NCI-H146 (cell line): ENCODE measurements at places on chromosomes 6 and 20.

DNA sequence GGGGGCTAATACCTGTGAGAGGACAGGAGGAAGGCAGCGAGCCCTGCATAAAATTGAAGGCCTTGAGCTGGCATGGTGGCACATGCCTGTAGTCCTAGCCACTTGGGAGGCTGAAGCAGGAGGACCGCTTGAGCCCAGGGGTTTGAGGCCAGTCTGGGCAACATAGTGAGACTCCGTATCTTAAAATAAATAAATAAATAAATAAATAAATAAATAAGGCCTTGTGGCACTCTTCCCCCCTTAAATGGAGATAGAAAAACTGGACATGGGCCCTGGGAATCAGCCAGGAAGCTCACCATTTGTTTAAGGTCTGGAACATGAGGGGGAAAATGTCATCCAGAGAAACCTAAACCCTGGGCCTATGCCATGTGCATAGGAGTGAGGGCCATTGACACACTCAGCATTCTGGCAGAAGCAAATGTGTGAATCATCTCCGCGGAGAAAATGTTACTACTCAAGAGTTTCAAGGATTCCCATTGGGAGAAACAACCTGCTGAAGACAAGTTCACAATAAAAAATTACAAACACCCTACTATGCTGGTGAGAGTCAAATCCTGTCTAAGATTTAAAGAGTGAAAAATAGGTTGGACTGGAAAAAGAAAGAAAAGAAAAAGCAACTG is 51.9 kb upstream of the UBR2 start:
- no peak for DNase-seq

DNA sequence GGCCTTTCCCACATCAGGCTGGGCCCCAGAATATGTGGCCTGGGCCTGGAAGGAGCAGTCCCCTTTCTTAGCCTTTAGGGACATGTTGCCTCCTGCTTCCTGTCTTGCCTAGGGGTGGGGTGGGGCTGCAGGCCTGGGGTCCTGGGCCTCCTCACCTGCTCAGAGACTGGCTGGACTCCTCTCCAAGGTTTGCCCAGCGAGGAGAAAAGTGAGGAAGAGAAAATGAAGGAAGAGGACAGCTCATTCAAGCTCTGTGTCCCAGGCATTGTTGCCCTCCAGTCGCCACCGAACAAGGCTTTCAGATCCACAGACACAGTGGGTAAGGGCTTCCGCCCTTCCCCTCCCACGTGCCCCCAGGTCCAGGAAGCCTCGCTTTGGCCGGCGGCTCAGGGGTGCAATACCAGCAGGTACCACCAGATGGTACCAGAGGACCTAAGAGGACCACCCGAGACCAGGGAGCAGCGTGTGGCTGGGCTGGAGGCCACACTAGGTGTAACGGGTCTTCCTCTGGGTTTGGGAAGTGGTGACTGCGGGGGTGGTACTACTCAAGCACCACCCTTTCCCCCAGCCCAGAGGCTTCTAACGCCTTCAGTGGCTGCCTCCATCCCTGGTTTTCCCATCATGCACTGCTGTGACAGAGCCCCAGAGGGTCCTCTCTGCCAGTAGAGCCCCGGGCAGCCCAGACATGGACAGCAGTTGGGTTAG is 5.5 kb upstream of the BAK1 start:
- peak; percentile 57 for DNase-seq

DNA sequence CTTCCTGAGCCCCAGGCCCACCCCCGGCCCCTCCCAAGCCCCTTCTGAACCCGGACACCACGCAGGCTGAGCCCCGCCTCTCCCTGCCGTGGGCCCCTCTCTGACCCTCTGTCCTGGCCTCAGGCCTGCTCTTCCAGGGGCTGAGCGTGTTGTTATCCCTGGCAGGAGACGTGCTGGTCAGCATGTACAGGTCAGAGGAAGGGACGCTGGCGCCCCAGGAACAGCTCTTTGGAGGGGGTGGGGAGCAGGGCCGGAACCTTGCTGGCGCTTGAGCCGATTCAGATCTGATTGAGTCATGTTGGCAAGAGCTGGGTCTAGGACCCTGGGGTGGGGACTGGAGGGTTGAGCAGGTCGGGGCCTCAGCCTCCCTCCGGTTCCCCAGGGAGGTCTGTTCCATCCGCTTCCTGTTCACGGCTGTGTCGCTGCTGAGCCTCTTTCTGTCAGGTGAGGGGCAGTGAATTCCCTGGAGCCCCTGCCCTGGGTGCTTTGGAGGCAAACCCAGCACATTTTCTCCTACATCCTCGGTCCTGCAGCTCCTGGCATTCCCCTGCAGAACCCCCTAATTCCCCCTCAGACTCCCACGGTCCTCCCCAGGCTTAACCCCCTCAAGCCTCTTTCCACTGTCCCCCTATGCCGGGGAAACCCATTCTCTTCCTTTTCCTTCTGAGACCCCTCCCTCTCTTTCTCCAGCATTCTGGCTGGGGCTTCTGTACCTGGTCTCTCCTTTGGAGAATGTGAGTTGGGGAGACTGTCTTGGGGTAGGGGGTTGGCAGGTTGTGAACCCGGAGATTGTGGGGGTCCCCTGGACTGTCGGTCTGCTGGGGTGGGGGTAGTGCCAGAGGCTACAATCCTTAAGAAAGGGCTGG is 2.0 kb downstream of the SPAG4 start:
- DNase-seq = peak; percentile 83

GRCh38 chr20:35049776-35050352 is 42.7 kb downstream of the TRPC4AP start:
- no peak for DNase-seq

DNA sequence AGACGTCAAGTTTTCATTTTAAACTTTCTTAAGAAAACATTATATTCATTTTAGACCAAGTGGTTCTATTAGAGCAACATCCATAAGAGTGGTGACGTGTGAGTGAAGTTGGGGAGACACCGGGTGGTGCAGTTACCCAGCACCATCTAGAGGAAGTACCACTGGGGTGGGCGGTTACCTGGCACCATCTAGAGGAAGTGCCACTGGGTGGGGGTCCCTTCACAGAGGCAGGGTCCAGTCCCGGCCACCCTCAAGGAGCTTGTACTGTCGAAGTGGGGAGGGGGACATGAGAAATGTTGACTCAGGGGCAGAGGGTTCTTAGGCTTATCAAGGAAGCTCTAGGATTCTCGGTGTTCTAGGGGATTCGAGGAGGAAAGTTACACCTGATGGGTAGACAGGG is 26.2 kb downstream of the PHACTR3 start:
- DNase-seq = no peak

DNA sequence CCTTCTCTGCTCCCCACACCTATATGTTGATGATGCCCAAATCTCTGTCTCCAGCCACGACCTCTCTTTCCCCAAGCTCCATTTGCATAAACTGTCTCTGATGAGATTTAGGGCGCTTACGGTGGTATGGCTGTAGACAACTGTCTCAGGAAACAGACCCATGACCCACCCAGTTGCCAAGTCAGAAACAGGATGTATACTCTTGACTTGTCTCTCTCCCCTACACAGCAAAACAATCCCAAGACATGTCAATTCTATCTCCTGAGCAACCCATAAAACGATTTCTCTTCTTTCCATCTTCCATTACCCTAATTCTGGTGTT is 13.9 kb downstream of the GNL1 start:
- DNase-seq = no peak

DNA sequence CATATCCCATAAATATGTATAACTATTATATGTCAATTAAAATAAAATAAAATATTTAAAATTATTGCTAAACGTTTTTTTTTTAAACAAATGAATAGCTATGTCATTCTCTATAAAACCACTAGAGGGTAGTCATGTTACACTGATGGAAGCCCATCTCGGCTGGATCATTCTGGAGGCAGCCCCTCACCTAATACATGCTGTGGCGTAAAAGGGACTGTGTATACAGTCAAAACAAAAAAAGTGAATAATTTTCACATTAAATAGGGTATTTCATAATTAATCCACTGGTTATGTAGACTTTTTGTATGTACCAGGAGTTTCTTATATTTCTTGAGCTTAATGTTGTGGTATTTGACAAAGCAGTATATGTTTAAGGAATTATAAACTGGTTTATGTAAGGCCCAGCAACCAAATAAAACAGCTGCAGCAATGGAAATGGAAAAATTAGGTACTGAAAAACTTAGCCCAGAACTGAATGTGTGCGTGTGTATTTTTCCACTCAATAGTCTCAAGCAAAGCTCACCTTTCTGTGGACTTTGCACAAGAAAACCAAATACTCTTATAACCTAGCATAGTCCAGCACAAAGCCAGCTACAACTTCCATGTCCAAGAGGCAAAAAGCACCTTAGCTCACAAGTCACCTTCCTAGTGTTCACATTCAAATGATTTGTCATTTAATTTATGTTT is 81.7 kb downstream of the COL9A1 start:
- DNase-seq = peak; percentile 22

DNA sequence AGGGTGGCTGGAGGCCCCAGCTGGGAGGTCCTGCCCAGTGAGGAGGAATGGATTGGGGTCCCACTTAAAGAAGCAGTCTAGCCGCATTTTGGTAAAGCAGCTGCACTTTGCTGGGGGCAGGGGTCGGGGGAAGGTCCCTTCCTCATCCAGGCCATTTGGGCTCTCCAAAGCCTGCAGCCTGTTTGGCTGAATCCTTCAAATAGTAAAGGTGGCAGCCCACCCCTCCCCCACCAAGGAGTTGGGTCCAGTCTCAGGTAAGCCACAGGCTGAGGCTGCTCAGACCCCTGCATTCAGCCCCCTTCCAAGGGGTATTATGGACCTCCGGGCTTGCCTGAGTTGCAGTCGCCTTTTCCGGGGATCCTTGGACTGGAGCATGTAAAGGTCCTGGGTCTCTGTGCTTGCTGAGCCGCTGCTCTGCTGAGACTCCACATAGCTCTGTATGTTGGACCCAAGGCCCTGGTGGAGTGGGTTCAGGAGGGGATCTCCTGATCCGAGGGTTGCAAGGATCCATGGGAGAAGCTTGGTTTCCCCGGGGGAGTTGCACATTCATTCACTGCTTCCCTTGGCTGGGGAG is 417.4 kb downstream of the KHDRBS2 start:
- no peak for DNase-seq

- no peak for DNase-seq
These were observed 74.1 kb upstream of the TCF21 start for GRCh38 chr6:133814797-133815196.

- peak; percentile 7 for DNase-seq
These were observed 332.4 kb upstream of the PRDM1 start for GRCh38 chr6:105753620-105754211.

DNA sequence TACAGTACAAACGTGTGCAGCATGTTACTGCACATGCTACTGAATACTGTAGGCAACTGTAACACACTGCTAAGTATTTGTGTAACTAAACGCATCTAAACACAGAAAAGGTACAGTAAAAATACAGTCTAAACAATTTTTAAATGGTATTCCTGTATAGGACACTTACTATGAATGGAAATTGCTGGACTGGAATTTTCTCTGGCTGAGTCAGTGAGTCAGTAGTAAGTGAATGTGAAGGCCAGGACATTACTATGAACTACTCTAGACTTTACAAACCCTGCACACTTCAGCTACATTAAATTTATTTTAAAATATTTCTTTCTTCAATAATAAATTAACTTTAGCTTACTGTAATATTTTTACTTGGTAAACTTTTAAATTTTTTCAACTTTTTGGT is 225.0 kb upstream of the TENT5A start:
- no peak for DNase-seq

- no peak for DNase-seq
These were observed 54.5 kb downstream of the TMEM242 start for GRCh38 chr6:157268835-157269234.

DNA sequence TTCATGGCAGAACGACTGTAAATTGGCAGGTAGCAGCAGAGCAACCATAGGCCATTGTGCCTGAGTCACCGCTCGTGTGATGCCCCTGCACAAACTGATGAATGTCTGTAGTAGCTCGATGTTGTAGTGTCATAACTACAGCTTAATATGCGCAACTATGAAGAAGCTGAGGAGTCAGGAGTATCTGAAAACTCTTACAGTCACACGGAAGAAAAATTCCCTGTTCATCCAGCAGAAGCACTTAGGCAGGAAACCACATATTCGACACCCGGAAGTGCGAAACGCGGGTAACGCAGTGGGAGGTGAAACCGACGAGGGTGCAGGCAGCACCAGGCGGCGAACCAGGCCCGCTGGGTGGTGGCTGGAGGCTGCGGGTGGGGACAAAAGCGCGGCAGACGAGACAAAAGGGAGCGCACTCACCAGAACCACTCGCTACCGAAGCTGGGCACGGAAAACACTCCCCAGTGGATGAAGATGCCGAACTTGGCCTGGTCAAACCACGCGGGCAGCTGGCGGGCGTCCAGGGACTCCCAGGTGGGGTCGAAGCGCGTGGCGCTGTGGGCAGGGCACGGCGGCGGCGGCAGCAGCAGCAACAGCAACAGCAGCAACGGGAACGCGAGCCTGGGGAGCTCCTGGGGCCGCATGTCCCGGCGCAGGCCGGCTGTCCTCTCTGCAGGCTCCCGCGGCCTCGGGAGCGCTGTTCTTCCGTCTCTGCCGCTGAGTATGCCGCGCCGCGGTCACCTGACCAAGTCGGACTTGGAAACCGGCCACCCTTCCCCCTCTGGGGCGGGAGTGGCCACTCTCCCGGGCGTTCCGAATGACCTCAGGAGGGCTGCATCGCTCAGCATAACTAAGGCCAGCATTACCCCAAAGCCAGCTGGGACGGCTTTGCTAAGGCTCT is at the start of gene FUCA2:
TSS of gene FUCA2 (minus strand) at position 730 of the 901 bp plus-strand sequence. CDS start at position 644, 86 bp downstream.
- DNase-seq = peak; percentile 97

- DNase-seq = no peak
These were observed 283.7 kb upstream of the SOX4 start for GRCh38 chr6:21309807-21310221.

DNA sequence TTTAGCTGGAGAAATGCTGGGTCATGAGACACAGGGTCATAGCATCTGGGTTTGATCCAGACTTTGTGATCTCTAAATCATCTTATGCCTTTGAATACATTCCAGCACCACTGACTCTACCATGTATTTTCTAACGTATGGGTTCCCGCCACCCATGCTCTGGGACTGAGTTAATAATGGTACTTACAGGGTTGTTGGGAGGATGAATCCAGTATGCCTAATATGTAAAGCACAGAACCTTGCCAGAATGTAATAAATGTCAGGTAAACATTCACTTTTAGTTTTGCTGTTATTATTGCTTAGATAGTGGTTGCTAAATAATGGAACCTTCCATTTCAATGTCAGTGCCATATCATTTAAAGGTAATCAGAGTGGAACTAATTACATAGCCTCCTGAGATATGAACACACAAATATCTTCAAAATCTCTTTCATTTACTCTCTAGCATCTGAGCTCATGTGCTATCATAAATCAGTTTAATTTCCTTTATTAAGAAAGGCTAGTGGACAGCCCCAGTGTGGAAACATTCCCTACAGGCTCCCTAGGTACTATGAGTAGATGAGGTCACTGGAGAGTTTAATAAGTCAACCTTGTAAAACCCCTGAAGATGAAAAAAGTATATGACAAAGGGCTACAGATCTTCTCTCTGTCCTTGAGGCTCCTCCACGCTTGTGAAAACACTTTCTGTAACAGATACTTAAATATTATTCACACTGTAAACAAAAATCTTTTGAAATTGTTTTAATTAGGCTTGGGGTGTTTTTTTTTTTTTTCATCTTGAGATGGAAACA is 226.6 kb downstream of the ALDH8A1 start:
- peak; percentile 38 for DNase-seq

- DNase-seq = peak; percentile 7
These were observed 61.8 kb downstream of the CTNNBL1 start for GRCh38 chr20:37755665-37756064.
